ENCODE measurements at places on chromosomes 5 and 9.

DNA sequence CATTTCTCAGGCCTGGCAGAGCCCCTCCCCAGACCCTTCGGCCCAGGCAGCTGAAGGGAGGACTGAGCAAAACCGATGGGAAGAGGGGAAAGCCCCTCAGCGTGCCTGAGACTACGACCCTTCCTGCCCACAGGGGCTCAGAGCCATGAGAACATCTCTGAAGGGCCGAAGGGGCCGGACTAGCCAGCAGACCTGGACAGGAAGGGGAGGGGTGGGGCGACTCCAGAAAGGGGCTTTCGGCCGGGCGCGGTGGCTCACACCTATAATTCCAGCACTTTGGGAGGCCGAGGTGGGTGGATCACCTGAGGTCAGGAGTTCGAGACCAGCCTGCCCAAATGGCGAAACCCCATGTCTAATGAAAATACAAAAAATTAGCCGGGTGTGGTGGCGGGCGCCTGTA is 85.8 kb upstream of the PHYKPL start:
- DNase-seq: no peak

DNA sequence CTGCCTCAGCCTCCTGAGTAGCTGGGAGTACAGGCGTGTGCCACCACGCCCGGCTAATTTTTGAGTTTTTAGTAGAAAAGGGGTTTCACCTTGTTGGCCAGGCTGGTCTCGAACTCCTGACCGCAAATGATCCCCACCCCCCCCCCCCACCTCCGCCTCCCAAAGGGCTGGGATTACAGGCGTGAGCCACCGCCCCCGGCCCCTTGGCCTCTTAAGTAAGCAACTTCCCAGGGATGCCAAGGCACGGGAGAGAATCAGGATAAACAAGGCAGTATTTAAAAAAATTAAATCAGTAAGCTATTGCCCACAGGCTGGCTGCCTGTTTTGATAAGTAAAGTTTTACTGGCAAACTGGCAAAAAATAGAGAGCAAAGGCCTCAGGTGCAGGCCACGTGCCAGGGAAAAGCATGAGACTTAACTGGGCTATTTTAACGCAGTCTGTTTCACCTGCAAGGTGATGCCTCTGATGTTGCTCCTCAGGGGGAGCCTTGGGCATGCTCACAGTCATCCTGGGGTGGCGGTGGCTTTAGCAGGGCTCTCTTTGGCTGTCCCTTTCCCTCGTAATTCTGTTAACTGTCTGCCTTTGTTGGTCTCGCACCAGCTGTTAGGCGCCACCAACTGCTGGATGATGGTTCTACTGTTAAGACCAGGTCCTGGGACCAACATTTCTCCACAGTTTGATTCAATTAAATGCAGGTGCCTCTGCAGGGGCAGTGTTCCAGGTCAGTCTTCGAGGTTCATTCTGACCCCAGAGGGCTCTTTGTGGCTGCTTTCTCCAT is 19.4 kb upstream of the RNF130 start:
- DNase-seq: no peak

DNA sequence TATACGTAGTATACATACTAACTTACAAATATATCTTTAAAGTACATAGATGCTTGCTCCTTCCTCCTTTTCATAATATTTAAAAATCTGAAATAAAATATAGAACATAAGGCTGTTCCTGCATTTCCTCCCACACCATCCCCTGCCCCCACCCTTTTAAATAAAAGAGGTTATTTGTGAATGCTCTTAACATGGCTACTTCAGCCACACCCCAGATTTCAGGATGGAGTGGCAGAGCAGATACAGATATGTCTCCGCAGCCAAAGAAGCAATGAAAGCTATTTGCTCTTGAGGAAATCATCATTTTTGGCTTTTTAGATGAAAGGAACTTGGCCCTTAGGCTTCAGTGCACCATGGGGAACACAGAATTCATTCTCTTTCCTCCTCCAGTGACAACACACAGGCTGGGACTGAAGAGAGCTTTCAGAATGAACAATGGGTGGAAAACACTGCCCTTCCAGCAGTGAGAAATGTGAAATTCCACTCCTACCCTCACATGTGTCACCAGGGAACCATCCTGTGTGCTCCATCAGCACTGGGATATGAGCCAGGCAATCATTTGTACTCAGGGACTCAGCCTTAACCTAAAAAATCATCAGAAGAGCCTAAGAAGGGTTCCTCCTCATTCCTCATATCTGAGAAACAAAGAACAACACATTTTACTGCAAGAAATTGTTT is 134.3 kb downstream of the PPP2R2B start:
- no peak for DNase-seq

GRCh38 chr5:135446615-135447014 is 533 bp downstream of the DCANP1 start:
- no peak for DNase-seq

GRCh38 chr5:156124708-156125107 is 202.3 kb upstream of the SGCD start:
- DNase-seq: no peak

DNA sequence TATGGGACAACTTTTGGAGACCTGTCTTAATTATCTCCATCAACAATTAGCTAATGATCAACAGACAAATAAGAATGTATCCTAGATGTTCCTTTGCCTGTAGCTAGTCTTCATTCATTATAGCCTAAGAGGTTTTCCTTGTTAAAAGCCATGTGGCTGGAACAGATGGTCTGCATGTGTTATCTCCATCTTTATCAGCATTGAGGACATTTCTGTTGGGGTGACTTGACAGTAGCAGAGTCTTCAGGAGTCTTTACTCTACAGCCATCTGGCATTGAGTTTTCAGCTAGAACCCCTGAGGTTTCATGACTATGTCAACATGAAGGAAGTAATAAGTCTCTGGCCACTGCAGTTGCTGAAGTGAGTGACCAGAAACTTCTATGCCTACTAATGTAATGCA is 106.6 kb upstream of the TLE4 start:
- no peak for DNase-seq

DNA sequence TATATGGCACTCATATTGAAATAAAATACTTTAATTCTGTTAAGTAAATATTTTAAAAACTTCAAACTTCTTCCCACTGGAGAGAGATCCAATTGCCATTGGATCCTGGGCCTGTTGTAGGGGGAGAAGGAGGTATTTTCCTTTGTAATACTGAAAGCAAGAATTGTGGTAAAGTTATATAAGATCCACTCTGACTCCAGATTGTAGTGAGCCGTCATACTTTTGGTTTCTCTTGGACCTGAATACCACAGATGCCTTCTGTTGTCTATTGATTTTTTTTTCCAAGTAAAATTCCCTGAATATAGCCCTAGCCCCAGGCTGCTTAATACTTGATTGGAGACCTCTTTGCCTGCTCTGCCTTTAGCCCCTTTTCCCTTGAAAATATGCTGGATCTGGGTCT is 86.9 kb downstream of the ATG10 start:
- no peak for DNase-seq

Data from stimulated activated CD4-positive, alpha-beta T cell treated with anti-CD3 and anti-CD28 coated beads, Interleukin-4, amount 100 ng/mL, for 1 hour (primary cell).